Smooth muscle cell of the umbilical artery (primary cell): ENCODE measurements at places on chromosomes 5 and 9. TPM values are rescaled to one million over a fixed set of nuclear protein-coding genes. Genes with fewer than 3 reads are reported as not detected.

SLC25A2 gene
- 0.28 and 0.30 TPM in 2 replicates for total RNA-seq

FNBP1 gene
- 29.1 and 41.1 TPM in 2 replicates for total RNA-seq

GGTA1 gene
- not detected in 2 replicates for total RNA-seq

PCDHGC5 gene
- 2.4 and 10.2 TPM in 2 replicates for total RNA-seq

GPRIN1 gene
- 1.8 and 7.3 TPM in 2 replicates for total RNA-seq

CD14 gene
- 0.55 and 0.59 TPM in 2 replicates for total RNA-seq

ST8SIA4 gene
- 20.9 and 44.2 TPM in 2 replicates for total RNA-seq

TPPP gene
- total RNA-seq, result 0.30 and 0.37 TPM in 2 replicates

C9orf153 gene
- total RNA-seq, result 0.30 and 1.1 TPM in 2 replicates

RLN2 gene
- total RNA-seq, result not detected in 2 replicates

OLFML2A gene
- total RNA-seq, result 2.1 TPM in 2 replicates

MYOZ3 gene
- 0.30 and 0.32 TPM in 2 replicates for total RNA-seq

OTP gene
- total RNA-seq, result not detected in 2 replicates

IFNE gene
- total RNA-seq, result 25.8 and 61.8 TPM in 2 replicates

PCDHB12 gene
- total RNA-seq, result 0.05 and 0.30 TPM in 2 replicates

BRD3 gene
- 8.6 and 17.9 TPM in 2 replicates for total RNA-seq

LOX gene
- total RNA-seq, result 782 and 874 TPM in 2 replicates

IER5L gene
- total RNA-seq, result 22.7 and 32.4 TPM in 2 replicates

SPATA31C1 gene
- total RNA-seq, result not detected in 2 replicates

PGM5 gene
- total RNA-seq, result 3.0 TPM in 2 replicates
